ENCODE measurements at places on chromosomes 5 and 9.

- no peak for DNase-seq
Measured at GRCh38 chr5:41751867-41752266, 118.4 kb downstream of the OXCT1 start.

DNA sequence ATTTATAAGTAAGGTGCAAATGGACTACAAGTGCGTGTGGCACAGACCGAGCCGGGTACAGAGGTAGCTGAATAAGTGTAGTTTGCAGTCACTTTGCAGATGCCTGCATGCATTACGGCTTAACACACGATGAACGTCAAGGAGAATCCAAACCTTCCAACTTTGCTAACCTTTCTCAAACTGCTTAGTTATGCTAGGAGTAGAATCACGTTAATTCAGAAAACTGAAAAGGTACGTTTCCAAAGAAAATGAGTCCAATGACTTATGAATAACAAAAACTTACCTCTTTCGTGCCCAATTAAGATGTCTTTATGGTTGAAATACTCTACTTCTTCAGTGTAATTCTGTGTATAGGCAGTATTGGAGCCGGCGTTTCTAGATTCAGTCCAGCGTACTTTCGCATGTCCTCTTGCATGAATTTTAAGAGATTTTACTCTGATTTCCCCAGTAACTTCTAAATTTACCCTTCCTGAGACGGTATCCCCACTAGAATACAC, 539 bp downstream of the ARRDC3 start:
- no peak for DNase-seq

DNA sequence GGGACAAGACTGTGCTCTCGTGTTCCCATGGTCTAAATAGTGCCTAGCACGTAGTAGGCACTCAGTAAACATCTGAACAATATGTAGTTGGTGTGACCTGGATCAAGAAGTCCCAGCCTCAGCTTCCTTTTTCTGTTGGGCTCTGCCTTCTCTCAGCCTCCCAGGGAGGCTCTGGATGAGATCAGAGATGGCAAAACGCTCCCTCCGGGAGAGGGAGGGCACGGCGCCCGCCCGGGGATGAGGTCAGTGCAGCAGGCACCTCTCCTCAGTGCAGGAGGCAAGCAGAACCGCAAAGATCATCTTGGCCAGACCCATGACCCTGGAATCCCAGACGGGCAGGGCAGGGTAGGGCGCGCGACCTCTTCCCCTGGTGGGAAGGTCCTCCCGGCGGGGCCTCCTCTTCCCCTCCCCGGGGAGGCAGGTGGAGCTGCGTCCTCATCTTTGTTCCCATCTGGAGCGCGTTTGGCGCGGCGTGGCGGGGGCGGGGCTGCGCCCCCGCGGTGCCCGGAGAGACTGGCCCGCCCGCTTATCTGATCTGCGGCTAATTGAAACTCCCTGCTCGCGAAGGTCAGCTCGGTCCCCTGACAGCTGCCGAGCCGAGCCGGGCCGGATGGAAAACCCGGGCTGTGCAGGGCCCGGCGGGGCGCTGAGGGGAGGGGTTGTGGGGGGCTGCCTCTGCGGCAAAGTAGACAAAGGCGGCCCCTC, 60.9 kb downstream of the CXXC5 start:
- DNase-seq: no peak

- no peak for DNase-seq
Measured at GRCh38 chr5:83965441-83965840, 244.8 kb upstream of the HAPLN1 start.

Measured in activated naive CD4-positive, alpha-beta T cell (primary cell).